Immature natural killer cell (primary cell): ENCODE measurements at places on chromosomes 11 and 22. TPM values are rescaled to one million over a fixed set of nuclear protein-coding genes. Genes with fewer than 3 reads are reported as not detected.
A peak's percentile ranks its signal among the peaks of the same experiment; 100 is the strongest.

DNA sequence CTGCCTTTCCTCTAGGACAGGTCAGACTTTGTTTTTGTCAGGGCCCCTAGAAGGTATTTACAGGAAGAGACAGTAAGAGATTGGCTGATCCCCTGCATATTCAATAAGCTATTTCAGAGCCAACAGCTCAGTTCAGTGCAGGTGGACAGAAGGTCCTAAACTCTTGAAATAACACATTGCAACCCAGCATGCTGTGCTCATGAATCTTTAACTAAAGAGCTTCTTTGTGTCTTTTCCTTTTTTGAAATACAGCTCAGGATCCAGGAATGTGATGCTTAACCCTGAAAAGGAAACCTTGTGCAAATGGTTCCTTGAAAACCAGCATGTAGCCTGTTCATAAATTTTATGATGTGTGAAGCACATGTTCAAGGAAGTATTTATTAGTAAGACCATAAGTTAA, 43.9 kb downstream of the BBOX1 start:
- DNase-seq, result no peak

Gene STARD10
- polyA plus RNA-seq, result 26.3 TPM

GRCh38 chr22:48490500-48491411, 1336.9 kb downstream of the BRD1 start:
- no peak for DNase-seq

GRCh38 chr11:13440100-13440855, 22.7 kb downstream of the BTBD10 start:
- no peak for DNase-seq

GRCh38 chr11:123357353-123357989, 72.6 kb upstream of the GRAMD1B start:
- no peak for DNase-seq

DNA sequence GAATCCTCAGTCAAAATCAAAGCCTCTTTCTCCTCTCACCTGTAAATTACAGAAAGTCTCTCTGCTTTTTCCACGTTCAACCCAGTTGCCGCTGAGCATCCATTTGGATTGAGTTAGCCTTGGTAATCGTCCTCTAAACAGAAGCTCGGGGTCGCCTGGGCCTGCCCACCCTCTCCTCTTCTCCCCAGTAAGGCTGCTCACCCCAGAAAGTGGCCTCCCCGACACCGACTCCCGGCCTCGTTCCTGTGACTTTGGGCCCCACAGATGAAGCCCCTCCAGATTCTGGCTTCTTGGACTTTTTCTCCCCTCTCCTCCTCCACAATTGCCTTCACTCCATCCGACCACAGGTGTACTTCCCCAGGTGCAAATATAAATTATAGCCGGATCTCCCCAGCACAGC, 1500.0 kb downstream of the BRD1 start:
- DNase-seq, result no peak

Gene FLRT1
- not detected for polyA plus RNA-seq

DNA sequence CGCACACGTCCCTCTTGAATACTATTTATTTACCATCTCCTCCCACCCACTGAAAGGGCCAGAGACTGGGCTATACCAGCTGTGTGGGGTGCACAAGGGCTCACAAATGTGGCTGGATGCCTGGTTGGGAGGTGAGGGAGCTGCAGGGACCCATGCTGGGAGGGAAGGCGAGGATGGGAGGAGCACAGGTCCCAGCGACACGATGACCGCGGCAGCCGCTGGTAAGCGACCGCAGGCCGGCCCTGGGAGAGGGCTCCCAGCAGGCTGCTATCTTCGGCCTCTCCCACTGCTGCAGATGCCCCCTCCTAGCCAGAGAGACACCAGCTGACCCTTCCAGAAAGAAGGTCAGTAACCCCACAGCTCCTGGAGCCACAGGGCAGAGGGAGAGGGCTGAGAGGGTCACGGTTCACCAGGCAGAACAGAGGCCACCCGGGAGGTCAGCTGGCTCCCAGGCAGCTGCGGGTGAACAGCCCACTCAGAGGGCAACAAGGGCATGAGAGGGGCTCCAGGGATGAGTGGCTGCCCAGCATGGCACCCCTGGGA, 163.9 kb downstream of the CRYBB2 start:
- no peak for DNase-seq

Gene CNIH2
- not detected for polyA plus RNA-seq

Gene ALDH3B1
- not detected for polyA plus RNA-seq

Gene MCHR1
- polyA plus RNA-seq, result not detected

Gene INS
- polyA plus RNA-seq, result not detected

Gene P4HA3
- not detected for polyA plus RNA-seq

Gene BANF1
- 212 TPM for polyA plus RNA-seq

GRCh38 chr11:66547662-66548009, 933 bp downstream of the ACTN3 start:
- DNase-seq, result no peak

- no peak for DNase-seq
Observed at GRCh38 chr22:26800858-26801257, 143.5 kb downstream of the MIAT start.

Gene P2RY2
- polyA plus RNA-seq, result not detected

Gene VSIG2
- polyA plus RNA-seq, result not detected

DNA sequence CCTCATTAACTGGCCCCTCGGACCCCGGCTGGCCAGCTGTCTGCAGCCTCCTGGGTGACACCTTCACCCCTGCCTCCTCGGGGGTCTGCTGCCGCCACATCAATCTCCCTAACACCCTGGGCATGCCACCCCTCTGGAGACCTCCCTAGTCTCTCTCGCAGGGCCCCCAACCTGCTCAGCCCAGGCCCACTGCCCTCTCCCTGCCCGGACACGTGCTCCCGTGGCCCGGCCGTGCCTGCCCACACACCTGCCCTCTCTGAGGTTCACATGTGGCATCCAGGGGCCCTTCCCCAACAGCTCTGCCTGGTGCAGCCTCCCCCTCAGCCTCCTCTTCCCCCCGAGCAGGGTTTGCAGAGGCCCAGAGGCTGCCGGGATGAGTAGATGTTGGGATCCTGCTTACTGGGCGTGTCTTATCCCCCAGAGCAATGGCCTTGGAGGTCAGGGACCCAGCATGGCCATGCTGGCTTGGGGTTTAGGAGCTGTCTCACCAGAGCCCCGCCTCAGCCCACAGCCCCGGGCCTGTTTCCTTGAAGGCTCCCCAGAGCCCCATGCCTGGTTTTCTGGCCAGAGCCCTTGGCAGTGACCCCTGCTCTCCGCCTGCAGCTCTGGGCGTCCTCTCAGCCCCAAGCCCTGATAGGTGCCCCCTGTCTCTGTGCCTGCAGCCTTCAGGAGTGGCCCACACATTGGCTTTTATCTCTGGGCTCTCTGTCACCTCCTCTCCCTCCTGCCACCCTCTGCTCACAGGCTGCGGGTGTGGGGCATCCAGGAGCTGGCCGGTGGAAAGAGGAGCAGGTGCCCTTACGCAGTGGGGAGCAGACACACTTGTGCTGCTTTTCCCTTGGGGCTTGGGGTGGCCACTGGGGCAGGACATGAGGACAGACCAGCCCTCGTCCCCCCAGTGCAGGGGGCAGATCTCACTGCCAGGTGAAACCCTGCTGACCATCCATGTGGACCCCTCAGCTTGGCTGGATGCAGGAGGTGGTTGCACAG, 25.7 kb upstream of the SEPTIN5 start:
- no peak for DNase-seq

DNA sequence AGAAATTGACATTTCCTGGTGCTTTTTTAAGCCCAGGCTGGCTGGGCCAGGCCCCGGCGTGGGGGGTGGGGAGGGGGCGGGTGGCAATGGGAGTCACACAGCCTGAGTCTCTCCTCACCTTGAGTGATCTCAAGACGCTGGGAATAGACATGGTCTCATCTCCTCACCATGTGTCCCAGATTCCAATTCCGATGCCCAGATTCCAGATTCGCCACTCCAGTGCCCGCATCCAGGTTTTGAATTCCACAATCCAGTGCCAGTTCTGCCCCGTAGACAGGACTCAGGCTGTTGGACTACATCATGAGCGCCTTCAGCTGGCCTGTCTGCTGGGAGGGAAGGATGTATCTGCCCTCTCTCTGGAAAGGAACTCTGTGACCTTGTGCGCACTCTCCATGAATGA, 19.1 kb downstream of the KCNC1 start:
- DNase-seq, result no peak

Gene TMEM45B
- polyA plus RNA-seq, result 0.10 TPM

Gene NXPE4
- polyA plus RNA-seq, result not detected

DNA sequence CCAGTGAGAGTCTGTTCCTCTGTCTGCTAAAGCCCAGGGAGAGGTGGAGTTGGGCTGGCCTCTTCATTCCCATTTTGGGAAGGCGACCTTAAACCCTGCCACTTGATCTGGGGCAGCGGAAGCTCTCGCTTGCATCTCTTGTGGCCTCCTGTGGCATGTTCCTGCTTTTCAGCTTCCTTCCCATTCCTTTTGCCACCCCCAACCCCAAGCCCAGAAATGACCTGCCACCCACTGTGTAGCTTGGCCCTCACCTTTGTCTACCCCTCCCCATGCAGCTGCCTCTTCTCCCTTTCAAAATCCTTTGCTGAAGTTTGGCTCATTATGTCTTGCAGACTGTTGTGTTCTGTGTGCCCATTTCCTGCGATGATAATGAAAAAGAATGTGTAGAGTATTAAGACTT, 110.2 kb downstream of the DBX1 start:
- no peak for DNase-seq

Gene SERPING1
- not detected for polyA plus RNA-seq

GRCh38 chr11:118928870-118929500, 3.3 kb upstream of the BCL9L start:
- no peak for DNase-seq

Gene CYP2D6
- polyA plus RNA-seq, result not detected

Gene SCUBE2
- polyA plus RNA-seq, result not detected

Gene LRRC10B
- not detected for polyA plus RNA-seq

GRCh38 chr11:111909378-111909777, 2.2 kb downstream of the CRYAB start:
- DNase-seq, result no peak

Gene PTPN5
- not detected for polyA plus RNA-seq

DNA sequence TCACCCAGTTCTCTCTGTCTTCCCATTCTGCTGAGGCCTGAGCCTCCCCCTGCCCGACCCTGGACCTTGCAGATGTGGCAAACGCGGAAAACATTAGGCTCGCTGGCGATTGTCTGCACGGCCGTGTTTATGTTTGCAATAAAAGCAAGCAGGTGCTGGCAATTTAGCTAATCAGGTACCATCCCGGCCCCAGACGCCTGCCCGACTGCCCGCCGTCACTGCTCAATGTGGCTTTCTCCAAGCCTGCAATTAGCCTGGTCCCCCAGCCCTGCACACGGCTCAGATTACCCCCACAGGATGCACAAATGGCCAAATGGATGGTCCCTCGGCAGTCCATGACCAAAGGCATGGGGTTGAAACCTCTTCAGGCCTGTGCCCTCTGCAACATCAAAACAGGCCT, 259.7 kb downstream of the MN1 start:
- no peak for DNase-seq

Gene OR5AN1
- polyA plus RNA-seq, result not detected

DNA sequence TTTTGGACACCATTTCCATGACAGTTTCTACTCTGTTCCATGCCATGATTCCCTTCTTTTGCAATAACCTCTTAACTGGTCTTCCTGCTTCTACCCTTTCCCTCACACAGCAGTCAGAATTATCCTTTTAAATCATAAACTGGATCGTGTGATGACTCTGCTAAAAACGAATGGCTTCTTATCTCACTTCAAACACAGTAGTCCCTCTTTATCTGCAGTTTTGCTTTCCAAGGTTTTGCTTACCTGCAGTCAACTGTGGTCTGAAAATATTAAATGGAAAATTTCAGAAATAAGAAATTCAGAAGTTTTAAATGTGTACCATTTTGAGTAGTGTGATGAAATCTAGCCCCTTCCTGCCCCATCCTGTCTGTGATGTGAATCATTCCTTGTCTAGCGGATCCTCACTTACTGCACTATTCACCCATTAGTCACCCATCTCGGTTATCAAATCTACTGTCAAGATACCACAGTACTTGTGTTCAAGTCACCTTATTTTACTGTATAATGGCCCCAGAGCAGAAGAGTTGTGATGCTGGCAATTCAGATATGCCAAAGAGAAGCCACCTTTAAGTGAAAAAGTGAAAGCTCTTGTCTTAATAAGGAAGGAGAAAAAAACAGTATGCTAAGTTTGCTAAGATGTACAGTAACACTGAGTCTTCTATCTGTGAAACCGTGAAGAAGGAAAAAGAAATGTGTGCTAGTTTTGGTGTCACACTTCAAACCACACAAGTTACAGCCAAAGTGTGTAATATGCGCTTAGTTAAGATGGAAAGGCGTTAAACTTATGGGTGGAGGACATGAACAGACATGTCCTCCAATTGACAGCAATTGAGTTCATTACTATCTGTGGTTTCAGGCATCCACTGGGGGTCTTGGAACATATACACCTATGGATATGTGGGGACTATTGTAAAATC, 283.0 kb downstream of the DDX10 start:
- DNase-seq, result peak; percentile 42

Gene HBB
- 155 TPM for polyA plus RNA-seq
